ENCODE measurements at places on chromosomes 5 and 9. TPM values are rescaled to one million over a fixed set of nuclear protein-coding genes. Genes with fewer than 3 reads are reported as not detected.

GRCh38 chr9:14283276-14283675 is 30.7 kb downstream of the NFIB start:
- no peak for DNase-seq

Gene MARCHF11
- total RNA-seq = not detected

GRCh38 chr9:91433180-91433579 is 9.5 kb upstream of the NFIL3 start:
- no peak for DNase-seq

DNA sequence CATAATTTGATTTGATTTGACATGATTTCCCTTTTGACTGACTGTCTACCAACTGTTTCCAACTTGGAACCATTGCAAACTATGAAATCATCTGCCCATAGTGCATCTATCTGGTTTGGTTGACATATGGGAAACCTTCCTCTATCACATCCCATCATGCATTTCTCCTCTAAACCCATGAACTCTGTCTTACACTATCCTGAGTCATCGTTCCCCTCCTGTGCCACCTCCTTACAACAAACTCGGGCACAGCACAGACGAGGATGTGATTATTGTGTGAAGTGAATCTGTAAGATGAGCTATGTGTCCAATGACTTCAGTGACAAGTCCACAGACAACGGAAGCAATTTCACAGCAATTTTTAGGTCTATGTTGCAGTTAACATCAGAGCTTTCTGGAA is 126.1 kb downstream of the NPR3 start:
- no peak for DNase-seq

DNA sequence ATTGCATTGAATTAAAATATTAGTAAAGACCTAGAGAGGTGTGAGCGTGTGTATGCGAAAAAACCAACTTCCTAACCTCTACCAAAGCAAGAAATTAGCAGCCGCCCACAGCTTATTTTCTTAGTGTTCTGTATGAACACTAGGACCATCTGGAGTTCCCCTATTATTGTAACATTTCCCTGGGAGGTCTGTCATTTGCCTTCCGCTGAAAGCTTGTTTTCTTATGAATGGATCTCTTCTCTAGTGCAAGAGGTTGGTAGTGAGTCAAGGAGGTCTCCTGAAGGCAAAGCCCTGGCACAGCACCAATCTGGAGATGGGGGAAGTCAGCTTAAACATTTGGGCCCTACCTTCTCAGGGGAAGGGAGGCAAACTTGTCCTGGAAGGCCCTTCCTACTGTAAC is 10.8 kb downstream of the TNFSF8 start:
- no peak for DNase-seq

Gene OSMR
- total RNA-seq = 22.4 TPM

GRCh38 chr5:96590796-96591195 is 71.4 kb upstream of the CAST start:
- no peak for DNase-seq

- DNase-seq = no peak
Observed at GRCh38 chr9:129439242-129439641, 181.7 kb downstream of the C9orf50 start.

DNA sequence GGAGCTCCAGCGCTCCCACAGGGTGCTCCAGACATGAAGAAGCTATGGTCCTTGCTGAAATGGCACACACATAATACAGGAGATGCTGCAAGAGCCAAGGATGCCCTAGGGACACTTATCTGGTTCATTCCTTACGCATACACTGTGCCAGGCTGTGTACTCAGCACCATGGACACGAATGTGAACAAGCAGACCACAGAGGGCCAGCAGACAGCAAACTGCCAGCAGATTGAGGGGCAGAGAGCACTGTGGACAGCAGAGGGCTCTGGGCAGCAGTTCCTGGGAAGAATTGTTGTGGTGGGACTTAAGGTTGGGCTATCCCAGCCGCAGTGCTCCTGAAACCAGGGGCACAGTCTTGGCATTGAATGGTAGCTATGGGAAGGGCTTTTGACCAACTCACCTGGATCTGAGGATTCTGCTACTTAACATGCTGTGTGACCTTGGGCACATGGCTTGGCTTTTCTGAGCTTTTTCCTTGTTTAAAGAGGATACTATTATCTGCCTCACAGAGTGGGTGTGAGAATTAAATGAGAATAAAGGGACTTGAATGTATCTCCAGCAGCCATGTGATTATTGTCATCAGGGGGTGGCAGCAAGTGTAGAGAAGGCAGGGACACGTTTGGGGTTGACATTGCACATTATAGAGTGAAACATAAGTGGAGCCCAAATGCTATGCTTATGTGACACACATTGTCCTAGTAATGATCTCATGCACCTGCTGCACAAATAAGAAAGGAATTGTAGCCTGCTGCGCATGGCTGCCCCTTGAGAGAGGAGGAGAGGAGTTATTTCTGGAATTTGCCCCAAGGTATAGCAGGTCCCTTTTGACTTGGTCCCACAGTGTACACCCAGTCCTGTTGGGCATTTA is 30.1 kb downstream of the PPARGC1B start:
- DNase-seq = no peak

Gene WNK2
- total RNA-seq = 85.4 TPM

- DNase-seq = no peak
Observed at GRCh38 chr9:15831384-15831783, 278.5 kb downstream of the CCDC171 start.

DNA sequence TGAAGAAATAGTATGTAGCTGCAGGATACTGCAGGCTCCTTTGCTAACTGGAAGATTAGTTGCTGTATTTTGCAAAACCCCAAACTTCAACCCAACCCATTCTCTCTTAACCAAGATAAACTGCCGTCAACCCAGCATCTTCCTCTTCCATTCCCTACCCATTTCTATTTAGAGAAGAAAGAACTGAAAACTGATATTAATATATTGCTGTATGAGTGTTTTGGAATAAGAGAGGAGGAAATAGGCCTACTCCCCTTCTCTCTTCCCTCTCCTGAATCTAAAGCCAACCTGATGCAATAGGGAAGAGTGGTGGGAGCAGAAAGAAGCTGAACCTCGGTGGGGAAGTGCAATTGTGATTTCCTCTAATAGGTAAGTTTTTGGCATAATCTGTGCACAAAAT is 83.7 kb downstream of the TMEM215 start:
- DNase-seq = no peak

Gene ZNF474
- not detected for total RNA-seq

Gene DDX46
- total RNA-seq = 31.9 TPM

- DNase-seq = no peak
Observed at GRCh38 chr5:59685191-59685530, 208.4 kb downstream of the PDE4D start.

DNA sequence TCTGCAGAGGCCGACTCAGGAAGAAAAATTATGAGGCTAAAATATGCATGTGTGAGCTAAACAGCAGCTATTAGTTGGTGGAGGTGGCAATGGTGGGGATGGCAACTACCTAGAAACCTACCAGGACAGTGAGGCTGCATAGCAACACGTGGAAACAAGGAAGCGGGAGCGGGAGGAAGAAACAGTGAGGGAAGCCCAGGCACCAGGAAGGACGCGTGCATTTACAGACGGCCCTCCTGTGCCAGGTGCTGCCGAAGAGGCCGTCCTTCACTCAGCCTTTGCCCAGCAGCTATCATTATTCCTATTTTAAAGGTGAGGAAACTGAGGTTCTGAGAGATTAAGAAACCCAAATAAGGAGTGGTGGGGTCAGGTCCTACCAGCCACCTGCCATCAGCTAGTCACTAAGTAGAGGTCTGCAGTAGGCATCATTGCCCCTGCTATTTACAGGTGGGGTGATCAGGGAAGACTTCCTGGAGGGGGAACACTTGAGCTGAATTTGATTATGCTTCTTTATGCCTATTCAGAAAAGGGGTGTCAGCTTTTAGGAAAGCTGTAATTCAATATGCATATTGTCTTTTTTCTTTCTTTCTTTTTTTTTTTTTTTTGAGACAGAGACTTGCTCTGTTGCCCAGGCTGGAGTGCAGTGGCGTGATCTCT is 125.3 kb downstream of the CRB2 start:
- no peak for DNase-seq

Gene SPINK13
- total RNA-seq = 5.7 TPM

Gene DMXL1
- total RNA-seq = 40.0 TPM

Gene TMC1
- total RNA-seq = not detected

DNA sequence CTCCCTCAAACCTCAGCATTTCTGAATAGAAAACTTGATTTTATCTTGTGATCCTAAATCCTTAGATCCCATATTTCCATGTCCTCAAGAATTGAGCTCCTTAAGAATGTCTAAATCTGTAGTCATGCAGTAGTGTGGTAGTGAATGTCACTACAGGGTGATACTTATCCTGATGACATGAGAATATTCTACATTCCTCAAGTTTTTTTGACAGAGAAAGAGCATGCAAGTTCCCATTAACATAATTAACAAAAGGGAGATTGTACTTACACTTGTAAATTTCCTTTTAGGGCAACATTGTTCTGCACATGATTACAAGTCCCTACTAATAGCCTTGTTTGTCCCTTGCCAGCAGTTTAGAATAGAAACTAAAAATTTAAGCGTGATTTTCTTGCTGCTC is 352.3 kb downstream of the PTPRD start:
- DNase-seq = no peak

DNA sequence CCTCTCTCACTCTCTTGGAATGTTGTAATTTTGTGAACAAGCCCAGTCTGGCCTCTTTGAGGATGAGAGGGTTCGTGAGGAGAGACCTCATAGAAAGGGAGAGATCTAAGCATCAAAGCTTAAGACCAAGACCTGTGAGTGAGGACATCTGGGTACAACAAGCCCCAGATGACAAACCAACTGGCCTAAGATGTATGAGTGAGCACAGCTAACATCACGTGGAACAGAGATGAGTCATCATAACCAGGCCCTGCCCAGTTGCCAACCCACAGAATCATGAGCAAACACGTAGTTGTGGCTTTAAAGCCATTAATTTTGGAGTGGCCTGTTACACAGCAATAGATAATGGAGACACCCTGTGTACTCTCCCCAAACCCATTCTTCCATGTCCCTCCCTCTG is 439.1 kb upstream of the KIF2A start:
- DNase-seq = no peak

- peak; percentile 52 for DNase-seq
Observed at GRCh38 chr9:78601957-78602565, 305.1 kb downstream of the PSAT1 start.
